Type B pancreatic cell (in vitro differentiated cells): ENCODE measurements at places on chromosomes 5 and 9. TPM values are rescaled to one million over a fixed set of nuclear protein-coding genes. Genes with fewer than 3 reads are reported as not detected.

AGTPBP1 gene
- 11.4 and 35.6 TPM in 2 replicates for total RNA-seq

OMD gene
- total RNA-seq = not detected in 2 replicates

SLC25A2 gene
- 0.45 and 0.92 TPM in 2 replicates for total RNA-seq

DNA sequence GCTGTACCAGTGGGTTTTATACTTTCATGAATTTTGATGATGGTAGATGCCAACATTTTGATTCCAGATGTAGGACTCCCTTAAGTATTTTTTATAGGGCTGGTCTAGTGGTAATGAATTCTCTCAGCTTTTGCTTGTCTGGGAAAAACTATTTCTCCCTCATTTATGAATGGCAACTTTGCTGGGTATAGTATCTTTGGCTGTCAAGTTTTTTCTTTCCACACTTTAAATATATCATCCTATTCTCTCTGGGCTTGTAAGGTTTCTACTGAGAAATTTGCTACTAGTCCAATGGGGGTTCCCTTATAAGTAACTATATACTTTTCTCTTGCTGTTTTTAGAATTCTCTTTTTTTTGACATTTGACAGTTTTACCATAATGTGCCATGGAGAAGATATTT is 629.3 kb downstream of the NR2F1-AS1 start:
- no peaks in the 10 kb centered on the region for H3K4me1 ChIP-seq
- no peaks in the 10 kb centered on the region for H3K27me3 ChIP-seq
- H3K4me3 ChIP-seq = no peak overlapping the region
- H3K27ac ChIP-seq = no peak overlapping the region
- DNase-seq = no peak

DNA sequence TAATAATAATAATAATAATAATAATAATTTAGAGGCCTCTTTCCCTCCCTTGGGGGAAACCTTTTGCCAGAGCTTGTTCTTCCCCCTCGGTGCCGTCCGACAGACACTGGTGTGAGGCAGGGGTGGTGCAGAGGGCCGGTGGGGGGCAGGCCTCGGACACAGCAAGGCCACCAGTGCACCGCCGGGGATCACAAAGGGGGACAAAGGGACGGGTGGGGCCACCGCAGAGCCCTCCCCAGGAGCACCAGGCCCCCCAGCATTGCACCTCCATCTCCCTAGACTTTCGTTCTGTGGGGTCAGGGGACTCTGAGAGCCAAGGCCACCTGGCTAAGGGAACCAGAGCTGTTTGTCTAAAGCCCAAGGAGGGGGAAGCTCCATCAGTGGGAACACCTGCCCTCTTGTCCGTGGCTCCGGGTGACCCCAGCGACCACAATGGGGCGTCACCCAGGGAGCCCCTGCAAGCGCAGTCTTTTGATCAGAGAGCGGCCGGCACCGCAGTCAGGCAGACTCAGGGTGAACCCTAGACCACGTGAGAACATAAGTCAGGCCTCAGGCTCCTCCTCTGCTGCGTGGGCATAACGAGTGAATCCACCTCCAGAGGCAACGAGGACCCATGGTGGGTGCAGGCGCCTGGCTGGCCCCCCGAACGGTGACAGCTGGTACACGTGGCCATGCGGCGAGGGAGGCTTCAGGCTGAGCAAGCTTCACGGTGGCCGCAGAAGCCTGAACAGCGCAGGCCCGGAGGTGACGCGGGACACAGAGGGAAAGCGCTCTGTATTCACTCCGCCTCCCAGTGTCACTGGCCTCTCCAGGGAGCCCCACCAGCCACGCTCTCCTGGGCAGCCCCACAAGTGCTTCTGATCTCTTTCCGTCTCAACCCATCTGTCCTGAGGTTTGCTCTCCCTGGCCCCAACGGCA is 12.0 kb upstream of the QSOX2 start:
- no peaks in the 10 kb centered on the region for H3K36me3 ChIP-seq
- H3K27ac ChIP-seq = no peak overlapping the region
- no peaks in the 10 kb centered on the region for H3K27me3 ChIP-seq
- DNase-seq = no peak

DNA sequence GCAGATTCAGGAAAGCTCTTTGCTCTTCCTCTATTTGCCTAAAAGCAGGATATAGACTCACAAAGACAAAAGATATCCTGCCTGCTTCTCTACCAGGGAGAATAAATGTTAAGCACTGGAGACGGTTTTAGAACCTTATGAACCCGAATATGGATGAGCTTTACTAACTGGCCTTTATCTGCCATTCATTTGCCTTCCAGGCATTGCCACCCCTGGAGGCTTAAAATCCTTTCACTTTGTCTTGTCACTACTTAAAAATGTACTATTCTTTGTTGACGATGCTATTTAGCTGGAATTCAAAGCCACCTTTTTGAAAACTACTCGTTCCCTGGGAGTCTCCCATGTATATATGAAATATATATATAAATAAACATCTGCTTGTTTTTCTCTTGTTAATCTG is 23.2 kb upstream of the LVRN start:
- H3K4me3 ChIP-seq = no peak overlapping the region
- no peaks in the 10 kb centered on the region for H3K27me3 ChIP-seq
- DNase-seq = no peak
- peaks cover 8% of the 10 kb centered on the region for H3K4me1 ChIP-seq
- no peaks in the 10 kb centered on the region for H3K36me3 ChIP-seq
- H3K27ac ChIP-seq = no peak overlapping the region

GRCh38 chr5:38922199-38922598 is 76.4 kb downstream of the OSMR start:
- DNase-seq = no peak
- H3K36me3 ChIP-seq = no peaks in the 10 kb centered on the region
- H3K27me3 ChIP-seq = peaks cover 6% of the 10 kb centered on the region
- H3K4me3 ChIP-seq = no peak overlapping the region
- no peaks in the 10 kb centered on the region for H3K4me1 ChIP-seq
- H3K27ac ChIP-seq = no peak overlapping the region

DNA sequence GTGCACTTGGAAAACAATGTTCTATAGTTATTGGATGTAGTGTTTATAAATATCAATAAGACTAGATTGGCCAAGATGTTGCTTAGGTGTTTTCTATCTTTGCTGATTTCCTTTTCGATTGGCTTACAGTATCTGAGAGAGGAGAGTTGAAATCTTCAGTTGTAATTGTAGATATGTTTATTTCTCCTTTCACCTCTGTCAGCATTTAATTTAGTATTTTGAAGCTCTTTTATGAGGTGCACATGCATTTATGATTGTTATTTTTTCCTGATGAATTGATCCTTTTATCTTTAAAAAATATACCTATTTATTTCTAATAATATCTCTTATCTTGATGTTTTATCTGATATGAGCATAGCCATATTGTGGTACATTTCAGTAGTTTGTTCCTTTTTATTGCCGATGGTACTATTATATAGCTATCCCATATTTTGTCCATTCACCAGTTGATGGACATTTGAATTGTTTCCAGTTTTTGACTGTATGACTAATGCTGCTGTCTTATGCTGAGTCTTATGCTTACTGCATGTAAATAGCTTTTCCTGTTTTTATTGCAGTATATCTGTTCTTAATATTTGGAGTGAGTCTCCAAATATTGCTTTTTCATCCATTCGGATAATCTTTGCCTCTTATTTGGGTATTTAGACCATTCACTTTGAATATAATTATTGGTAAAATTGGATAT is 34.7 kb downstream of the ERCC6L2 start:
- H3K27ac ChIP-seq = no peak overlapping the region
- no peak for DNase-seq
- no peak overlapping the region for H3K4me3 ChIP-seq

DNA sequence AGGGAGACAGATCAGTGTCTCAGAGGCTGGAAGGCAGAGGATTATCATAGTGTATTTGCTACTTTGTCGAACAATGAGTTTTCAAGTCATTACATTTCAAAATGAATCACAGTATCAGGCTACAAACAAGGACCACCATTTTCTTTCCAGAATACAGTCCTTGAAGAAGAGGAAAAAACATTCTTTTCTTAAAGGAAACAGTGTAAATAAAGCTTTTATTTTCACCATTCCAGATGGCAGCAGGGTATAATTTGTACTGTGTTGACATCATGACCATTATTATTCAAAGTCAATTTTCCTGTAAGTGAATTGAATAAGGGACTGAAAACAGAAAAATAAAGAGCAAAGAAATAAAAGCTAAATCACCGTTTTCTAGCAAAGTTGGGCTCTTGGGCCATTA is 737.3 kb upstream of the DMAC1 start:
- no peak for DNase-seq
- peaks cover 3% of the 10 kb centered on the region for H3K36me3 ChIP-seq
- no peaks in the 10 kb centered on the region for H3K27me3 ChIP-seq
- no peaks in the 10 kb centered on the region for H3K4me1 ChIP-seq

DNA sequence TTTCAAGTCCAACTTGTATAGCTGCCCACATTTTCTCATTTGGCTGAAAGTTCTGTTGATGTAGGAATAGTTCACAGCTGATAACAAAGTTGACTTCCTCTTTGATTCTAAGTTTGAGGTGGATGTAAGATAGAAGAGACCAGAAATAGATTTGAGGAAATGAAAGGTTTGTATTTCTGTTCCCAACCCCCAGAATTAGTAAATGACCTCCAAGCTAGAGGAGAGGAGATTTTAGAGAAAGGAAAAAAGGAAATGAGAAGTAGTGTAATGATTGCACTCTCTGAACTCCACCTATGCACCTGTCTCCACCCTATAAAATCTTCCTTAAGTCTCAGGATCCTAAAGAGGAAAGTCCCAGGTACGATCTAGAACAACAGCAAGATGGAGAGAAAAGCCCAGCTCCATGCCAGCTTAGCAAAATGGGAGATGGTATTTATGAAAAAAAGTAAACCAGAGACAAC is 130.4 kb upstream of the POC5 start:
- no peak overlapping the region for H3K4me3 ChIP-seq
- peaks cover 4% of the 10 kb centered on the region for H3K4me1 ChIP-seq
- H3K36me3 ChIP-seq = no peaks in the 10 kb centered on the region

GRCh38 chr5:126636956-126637355 is 36.2 kb downstream of the PHAX start:
- no peak overlapping the region for H3K27ac ChIP-seq
- H3K27me3 ChIP-seq = no peaks in the 10 kb centered on the region
